ENCODE measurements at places on chromosomes 12 and 14.

- peak; percentile 99 for DNase-seq
These were observed at the start of gene CS for GRCh38 chr12:56299853-56300643. Gene CS, minus strand, starts transcription at chr12:56300330. Its CDS starts 129 bp downstream, at chr12:56300201.

DNA sequence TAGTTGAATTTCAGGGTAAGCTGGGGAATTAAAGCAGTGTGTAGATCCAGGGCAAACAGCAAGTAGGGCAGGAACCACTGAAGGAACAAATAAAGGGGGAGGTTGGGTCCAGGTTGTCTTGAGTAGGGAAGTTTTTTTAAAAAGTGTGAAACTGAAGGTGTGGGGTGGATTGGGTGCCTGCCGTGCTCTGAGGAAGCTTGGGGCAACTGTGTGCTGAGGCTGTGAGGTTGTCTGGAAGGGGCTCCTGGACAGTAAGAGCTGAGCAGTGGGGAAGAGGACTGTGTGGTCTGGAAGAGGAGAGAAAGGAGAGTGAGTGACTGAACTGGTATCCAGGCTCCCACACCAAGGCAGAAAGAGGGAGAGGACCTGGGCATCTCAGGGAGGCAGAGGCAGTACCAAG is 10.9 kb upstream of the GPR162 start:
- no peak for DNase-seq

- no peak for DNase-seq
These were observed 153.5 kb downstream of the KCNA5 start for GRCh38 chr12:5197131-5197530.

GRCh38 chr12:7747246-7747645 is at the start of gene CLEC4C:
Gene CLEC4C, minus strand, starts transcription at chr12:7747375. Its CDS starts 27 bp downstream, at chr12:7747348.
- no peak for DNase-seq

- no peak for DNase-seq
These were observed 309.5 kb downstream of the ATXN7L3B start for GRCh38 chr12:74847169-74847568.

DNA sequence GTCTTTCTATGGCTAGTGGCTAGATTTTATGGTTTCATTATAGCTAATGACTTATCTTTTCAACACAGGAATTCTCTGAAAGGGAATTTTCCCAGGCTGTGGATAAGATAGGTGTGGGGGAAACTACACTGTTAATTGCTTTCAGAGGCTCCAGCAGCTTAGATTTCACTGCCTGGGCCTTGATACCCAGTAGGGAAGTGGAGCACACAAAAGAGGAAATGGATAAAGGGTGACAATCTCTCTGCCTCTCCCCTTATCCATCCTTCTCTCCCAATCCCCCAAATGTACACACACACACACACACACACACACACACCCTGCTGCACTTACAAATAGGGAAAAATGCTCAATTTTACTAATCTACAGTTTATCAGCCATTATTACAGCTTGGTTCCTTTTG is 19.1 kb downstream of the SIX4 start:
- no peak for DNase-seq

- DNase-seq, result no peak
These were observed 8.1 kb downstream of the ARID2 start for GRCh38 chr12:45737638-45738037.

DNA sequence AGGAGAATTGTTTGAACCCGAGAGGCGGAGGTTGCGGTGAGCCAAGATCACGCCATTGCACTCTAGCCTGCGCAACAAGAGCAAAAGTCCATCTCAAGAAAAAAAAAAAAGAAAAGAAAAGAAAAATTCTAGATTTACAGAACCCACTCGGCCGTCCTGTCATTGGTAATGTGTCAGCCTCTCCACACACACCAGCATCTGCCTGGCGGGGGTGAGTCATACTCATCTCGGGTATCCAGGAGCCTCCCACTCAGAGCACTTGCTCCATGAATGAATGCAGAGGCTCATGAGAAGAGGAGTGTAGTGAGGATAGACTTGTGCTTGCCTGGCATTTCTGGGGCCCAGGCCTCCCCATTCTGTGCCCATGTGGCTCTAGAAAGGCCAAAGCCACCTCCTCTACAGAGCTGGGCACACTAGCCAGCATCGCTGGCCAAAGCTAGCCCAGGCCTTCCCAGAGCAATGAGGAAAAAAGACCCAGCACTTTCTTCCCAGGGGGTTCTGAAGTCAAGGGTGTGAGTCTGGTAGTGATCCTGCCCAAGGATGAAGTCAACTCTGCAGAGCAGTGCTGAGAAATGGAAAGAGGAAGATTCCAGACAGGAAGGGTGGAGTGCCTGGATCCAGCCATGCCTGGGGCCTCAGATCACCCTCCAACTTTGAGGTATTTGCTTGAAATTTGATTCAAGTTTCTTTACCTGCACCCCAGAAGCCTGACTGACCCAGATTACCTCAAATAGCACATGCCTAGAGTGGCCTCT is 31.2 kb upstream of the KLC1 start:
- peak; percentile 8 for DNase-seq

GRCh38 chr12:22709292-22709691 is 84.3 kb downstream of the ETNK1 start:
- no peak for DNase-seq

- no peak for DNase-seq
These were observed 108.8 kb downstream of the VEZT start for GRCh38 chr12:95326445-95326844.

DNA sequence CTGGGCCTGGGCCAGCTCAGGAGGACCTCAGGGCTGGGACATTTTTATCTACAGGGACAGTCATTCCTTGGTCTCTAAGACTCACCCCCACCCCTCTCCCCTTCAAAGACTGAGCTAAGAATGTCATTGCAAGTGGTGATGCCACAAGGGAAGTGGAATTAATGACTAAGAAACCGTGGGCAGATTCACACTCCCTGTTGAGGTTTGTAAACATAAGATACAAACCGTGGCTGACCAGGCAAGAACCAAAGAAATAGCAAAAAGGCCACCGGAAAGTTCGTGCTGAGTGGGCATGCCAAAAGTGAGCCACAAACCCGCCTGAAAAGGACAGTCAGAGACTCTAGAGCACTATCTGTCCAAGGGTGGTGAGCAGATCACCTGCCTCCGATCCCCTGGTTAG is 25.7 kb downstream of the NUAK1 start:
- DNase-seq, result peak; percentile 22

- DNase-seq, result peak; percentile 5
These were observed 136.1 kb upstream of the WSCD2 start for GRCh38 chr12:107992870-107993451.

GRCh38 chr14:67502867-67503266 is 14.3 kb upstream of the TMEM229B start:
- DNase-seq, result no peak

GRCh38 chr12:92369636-92370035 is 224.0 kb upstream of the BTG1 start:
- no peak for DNase-seq

DNA sequence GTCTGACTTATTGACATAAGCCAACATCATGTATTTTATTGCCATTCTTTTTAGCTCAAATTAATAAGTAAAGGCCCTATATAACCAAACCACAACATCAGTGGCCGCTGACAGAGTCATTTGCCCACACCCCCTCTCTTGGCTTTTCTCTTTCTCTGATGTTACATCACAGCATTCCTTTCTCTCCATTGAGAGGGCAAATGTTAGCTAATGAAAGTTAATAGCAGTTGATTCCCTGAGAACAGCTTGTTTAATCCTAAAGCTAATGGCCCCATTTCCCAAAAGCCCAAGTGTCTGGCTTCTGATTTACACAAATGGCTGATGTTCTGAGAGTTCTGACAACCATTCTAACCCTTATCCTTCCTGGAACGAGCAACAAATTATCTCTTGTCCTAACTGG is 308.8 kb downstream of the SNAPC1 start:
- no peak for DNase-seq

Data from stimulated activated naive CD8-positive, alpha-beta T cell treated with anti-CD3 and anti-CD28 coated beads, Interleukin-15, Interleukin-2, amounts not matched to agents 100 U/mL and 50 U/mL, for 24 hours (primary cell).